ENCODE measurements at places on chromosomes 1 and 21.
A peak's percentile ranks its signal among the peaks of the same experiment; 100 is the strongest.

GRCh38 chr1:152053375-152053774, 16.6 kb upstream of the S100A11 start:
- DNase-seq: no peak

DNA sequence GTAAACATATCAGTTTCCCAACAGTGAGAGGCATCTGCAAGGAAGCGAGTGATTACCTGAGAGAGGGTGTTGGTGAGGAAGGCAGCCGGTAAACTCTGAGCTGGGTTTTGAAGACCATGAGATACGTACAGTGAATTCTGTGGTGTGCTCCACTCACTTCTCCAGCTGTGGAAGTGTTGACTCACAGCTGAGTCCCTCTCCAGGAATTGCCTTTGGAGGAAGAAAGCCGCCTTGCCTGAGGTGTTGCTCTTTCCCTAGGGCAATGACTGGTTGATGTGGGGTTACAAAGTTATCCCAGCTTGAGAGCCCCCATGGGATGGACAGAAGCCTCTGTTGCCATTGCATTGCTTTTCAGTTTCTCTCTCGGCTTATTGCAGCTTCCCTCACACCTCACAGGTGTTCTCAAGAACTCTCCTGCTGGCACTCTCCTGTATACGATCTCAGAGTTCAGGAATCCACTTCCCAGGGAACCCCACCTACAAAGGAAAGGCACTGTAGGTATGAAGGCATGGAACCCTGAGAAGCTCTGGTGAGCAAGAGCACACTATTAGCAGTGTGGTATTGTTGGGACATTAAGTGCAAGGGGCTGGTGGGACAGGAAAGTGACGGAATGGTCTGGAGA, 10.8 kb downstream of the NHLH1 start:
- peak; percentile 15 for DNase-seq

DNA sequence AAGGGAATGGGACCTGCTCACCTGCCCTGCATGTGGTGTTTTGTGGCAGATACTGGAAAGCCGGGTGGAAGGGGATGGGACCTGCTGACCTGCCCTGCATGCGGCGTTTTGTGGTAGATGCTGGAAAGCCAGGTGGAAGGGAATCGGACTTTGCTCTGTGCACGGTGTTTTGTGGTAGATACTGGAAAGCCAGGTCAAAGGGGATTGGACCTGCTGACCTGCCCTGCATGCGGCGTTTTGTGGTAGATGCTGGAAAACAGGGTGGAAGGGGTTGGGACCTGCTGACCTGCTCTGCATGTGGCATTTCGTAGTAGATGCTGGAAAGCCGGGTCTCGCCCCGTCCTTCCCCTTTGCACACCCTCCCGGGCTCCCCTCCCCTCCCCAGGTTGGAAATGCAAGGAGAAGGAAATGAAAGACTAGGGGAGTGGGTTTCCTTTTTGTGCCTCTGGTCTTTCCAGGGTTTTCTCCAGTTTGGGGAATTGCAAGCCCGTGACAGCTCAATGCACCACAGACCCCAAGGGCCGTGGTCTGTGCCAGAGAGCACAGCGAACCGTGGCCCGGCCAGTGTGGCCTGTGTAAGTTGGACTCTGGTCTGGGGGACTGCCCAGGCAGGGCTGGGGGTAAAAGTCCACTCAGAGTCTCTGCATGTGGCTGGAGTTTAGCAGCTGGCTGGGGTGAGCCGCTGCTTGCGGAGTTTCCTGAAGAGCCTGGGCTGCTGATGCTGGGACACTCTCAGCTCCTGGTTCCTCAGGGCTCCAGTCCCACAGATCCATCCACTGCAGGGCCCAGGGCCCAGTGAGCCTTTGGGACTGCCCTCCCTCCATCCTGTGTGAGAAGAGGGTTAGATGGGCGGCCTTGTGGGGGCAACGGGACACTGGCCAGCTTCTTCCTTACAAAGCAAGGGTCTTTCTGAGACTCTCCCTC, 105.5 kb downstream of the CRYAA start:
- no peak for DNase-seq

- no peak for DNase-seq
Measured at GRCh38 chr1:218970397-218970990, 203.2 kb upstream of the LYPLAL1 start.

- no peak for DNase-seq
Measured at GRCh38 chr1:117335376-117336086, 31.7 kb upstream of the MAN1A2 start.

- peak; percentile 100 for DNase-seq
Measured at GRCh38 chr1:245874942-245875580, 632.0 kb downstream of the SMYD3 start.

- no peak for DNase-seq
Measured at GRCh38 chr1:3387401-3387800, 67.1 kb upstream of the ARHGEF16 start.

- peak; percentile 47 for DNase-seq
Measured at GRCh38 chr1:10033359-10033845, 644 bp downstream of the UBE4B start.

GRCh38 chr1:8378981-8379470, 61.1 kb downstream of the SLC45A1 start:
- no peak for DNase-seq

Data from iris pigment epithelial cell (primary cell).